ENCODE measurements at places on chromosomes 7 and 10.

DNA sequence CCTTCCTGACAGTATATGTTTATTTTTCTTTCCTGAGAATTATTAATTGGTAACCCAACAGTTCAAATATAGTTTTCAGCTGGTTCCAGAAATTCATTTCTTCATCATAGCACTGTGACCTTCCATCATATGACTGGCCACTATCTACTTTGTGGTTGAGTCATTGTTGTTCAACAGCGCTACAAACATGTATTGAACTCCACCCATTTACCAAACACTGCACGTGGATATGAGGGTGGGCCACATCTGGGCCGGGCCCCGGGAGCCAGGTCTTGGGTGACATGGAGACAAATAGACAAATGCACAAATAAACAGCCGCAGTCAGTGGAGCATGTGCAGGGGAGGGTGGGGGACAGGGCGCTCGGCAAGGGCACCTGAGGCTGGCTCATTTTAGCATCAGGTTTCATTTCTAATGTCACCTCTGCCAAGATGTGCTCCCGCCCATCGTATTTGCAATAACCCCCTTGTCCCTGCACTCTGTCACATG is 24.0 kb upstream of the EEPD1 start:
- peak; percentile 72 for ATAC-seq

DNA sequence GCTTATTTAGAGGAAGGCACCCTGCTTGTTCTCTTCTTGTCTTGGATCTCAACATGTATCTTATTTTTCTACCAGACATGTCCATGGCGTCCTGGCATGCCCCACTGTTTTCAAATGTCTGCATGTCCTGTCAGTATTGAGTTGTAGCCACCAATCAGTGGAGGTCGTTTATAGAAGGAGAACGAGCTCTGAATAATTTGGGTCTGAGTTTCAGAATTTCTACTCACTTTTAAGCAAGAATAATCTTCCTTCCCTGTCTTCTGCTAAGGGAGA is 2.9 kb upstream of the HOXA13 start:
- ATAC-seq = no peak

DNA sequence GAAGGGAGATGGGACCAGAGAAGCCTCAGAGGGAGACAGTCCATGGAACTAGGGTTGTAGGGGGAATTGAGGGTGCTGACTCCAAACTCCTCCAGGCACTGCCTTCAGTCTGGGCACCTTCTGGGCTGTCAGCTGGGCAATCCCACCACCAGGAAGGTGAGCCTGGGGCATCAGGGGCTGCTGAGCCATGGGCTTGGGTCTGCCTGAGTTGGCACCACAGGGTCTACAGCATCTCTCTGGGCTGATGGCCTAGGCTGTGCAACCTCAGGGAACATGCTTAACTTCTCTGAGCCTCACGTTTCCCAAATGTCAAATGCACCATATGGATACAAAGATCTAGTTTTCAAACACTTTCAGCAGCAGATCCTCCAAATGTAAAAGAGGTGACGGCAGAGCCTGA is 46.8 kb upstream of the PRLHR start:
- no peak for ATAC-seq

DNA sequence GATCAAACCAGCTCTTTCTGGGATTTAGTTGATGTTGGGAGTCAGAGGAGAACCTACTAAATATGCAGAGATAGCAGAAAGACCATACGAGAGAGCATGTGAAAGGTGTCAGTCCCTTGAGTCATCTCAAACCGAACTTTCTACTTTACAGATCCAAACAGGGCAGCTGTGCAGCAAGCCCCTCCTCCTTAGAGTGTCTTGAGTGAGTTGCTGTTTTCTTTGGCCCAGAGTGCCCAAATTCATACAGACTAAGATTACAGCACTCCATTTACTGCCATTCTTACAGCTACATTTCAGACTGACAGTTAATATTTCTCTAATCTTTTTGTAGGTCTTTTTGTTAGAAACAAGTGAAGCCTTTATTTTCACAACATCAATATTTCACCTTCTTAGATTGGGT is 53.4 kb downstream of the NRCAM start:
- no peak for ATAC-seq

DNA sequence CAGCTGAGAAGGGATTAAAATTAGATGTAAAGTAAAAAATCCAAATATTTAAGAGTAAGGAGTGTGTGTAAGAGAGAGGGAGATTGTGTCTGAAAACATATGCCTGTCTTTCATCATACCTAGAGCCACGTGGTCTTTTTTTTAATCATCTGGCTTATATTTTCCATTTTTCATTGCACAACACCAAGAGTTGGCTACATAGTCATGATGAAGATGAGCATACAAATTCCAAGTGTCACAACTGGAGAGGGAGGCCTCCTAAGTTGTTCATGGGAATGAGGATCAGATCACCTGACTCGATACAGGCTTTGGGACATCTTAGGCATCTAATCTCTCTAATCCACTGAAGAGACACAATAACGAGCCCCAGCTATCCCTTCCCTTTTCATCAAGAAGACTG is 47.2 kb upstream of the CCDC3 start:
- ATAC-seq = peak; percentile 43

- no peak for ATAC-seq
Observed at GRCh38 chr10:124367936-124368335, 50.8 kb downstream of the OAT start.

- no peak for ATAC-seq
Observed at GRCh38 chr7:81822811-81823210, 53.0 kb upstream of the HGF start.

DNA sequence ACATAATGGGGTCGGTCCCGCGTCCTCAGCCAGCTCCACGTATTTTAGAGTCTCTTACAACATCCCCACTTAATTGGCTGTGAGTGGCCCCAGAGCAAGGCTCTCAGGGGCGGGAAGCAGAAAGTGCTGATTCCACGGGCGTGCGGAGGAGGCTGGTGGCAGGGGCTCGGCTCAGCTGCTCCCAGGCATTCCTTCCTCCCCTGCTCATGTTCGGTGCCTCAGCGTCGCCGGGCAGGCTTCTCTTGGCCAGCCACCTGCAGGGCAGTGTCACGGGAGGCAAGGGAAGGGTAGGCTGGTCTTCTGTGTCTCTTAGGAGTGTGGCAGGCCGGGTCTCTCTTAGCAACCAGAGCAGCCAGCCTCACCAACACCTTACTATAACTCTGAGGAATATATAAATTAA is 33.8 kb downstream of the IL15RA start:
- ATAC-seq = no peak

- ATAC-seq = no peak
Observed at GRCh38 chr10:116697816-116698215, 44.5 kb downstream of the HSPA12A start.

DNA sequence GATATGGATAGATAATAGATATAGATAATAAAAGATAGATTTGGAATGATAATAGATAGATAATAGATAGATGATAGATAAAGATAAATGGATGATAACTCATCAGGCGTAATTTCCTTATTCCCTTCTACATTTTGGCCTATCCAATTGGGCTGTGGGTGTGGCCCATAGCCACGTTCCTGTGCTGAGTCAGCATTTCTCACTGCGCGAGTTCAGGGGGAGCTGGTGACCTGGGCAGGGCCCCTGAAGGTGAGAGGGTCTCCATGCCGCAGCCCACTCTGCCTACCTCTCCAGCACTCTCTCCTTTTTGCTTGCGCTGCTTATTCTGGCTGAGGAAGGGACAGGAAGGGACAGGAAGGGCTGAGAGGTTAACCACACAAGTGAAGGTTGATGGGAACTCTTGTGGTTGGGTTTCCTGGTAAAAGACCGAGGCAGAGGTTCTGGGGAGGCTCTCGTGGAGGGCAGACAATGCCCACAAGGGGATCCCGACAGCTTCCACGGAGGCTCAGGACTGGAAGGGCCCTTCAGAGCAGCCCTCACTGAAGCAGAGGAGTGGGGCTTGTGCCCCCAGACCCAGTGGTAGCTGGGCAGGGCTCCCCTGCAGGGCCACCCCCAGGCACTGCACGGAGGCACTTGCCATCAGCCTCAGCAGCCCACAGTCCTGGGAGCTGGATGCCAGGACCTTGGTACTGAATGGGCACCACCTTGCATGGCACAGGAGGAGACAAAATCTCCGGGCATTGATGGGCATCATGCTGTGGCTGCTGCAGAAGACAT is 247.3 kb upstream of the PITRM1 start:
- ATAC-seq = no peak

DNA sequence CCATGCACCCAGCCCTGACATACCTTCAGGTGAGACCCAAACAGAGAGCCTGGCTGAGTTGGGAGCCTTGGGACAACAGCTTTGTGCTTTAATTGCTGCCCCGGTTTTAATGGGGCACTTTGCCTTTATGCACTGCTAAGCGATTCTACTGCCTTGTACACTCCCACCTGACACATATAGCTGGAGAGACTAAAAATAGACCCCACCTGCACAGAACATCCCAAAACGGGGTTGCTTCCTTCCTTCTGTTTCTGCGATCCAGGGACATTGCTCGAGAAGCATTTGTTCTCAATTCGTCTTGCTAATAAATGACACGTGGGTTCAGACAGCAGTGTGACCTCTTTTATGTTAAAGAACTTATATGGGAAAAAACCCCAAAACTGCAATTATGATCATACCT is 258.8 kb upstream of the MYO3A start:
- ATAC-seq = no peak

GRCh38 chr10:49827297-49827696 is 65.2 kb upstream of the OGDHL start:
- ATAC-seq = no peak

GRCh38 chr10:23461557-23461956 is 22.7 kb downstream of the OTUD1 start:
- ATAC-seq = no peak

DNA sequence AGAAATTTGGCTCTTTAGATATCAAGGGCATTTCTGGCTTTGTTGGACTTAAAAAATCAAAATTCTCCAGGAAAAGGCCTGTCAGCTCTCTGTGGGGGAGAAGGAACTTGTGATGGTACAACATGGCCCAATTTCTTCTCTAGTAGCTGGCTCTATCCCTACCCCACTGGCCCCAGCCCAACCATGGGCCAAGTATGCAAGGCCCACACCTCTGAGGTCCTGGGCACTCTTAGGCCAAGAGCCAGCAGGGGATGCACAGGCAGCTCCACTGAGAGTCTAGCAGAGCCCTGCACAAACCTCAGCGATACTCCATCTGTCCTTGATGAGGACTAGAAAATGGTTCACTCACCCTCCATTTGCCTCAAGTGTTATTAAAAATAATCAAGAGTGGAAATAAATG is 261.2 kb downstream of the C7orf25 start:
- no peak for ATAC-seq

All from gastroesophageal sphincter (tissue), 4 donors.